ENCODE measurements at places on chromosomes 12 and 14.

DNA sequence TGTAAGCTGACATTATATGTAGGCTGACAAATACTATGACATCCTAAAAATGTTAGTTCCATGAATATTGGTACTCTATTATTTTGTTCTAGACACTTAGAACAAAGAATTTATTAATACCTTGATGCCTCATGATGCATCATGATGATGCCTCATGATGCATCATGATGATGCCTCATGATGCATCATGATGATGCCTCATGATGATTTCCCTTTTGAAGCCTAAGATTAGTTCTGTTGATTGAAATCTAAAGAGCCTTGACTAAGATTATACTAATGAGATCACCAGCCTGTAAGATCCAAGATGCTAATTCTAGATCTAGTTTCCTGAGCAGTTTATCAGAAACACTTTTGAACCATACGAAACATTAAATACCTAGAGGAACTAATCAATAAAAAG is 4.6 kb upstream of the CEP128 start:
- no peak for DNase-seq

DNA sequence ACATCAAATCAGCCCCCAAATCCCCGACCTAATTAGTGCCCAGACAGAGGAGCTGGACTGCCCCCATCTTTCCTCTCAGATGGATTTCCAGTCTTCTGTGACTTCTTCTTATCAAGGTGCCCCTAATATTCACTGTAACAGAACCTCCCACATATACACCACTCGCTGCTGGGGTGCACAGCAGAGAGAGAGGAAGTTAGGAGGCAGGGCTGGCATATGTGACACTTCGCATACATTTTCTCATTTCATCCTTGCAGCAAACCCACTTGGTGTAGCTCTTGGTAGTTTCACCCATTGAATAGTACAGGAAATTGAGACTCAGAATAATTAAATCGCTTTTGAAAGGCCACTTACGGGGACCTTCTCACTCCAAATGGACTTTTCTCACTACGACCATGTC is 56.5 kb upstream of the CCND2 start:
- DNase-seq, result no peak

DNA sequence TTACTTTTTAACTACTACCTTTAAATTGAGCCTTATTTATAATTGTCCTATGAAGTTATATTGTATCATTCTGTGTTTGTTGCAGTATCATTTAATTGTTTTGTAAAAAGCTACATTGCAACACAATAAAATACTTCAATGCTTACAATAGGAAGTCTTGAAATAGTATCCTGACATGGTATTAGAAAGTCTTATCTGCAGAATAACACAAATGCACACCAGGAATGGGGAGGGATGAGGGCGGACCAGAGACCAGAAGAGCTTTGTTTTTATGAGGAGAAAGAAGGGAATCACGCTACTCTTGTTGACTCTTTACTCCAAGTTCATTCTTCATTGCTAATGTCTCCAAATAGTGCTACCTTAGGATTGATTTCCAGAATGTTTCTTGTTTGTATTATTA is 120.2 kb downstream of the MON2 start:
- no peak for DNase-seq

DNA sequence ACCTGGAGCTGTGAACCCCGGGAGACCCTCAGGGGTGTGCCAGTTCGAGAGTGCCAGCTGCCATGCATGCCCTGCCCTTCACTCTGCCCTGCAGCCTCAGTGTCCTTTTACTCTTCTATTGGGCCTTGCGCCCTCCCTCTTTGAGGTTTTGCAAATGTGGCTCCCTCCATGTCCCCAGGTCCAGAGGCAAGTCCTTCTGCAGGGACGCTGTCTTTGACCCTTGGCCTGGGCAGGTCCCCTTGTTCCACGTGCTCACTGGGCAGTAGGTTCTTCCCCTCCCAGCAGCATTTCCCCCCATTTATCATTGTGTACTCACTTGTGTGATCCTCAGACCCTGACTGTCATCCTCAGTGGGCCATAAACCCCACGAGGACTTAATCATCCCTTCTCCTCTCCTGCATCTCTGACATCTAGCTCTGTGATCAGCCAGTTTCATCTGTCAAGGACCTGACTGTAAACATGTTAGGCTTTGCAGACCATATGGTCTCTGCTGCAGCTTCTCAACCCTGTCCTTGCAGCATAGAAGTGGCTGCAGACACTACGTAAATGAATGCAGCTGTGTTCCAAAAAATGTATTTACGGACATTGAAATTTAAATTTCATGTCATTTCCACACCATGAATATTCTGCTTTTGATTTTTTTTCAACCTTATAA is 36.6 kb downstream of the TSPAN9 start:
- DNase-seq, result no peak

- no peak for DNase-seq
Observed at GRCh38 chr12:65039301-65039700, 81.8 kb downstream of the WIF1 start.

- DNase-seq, result no peak
Observed at GRCh38 chr14:36020120-36021029, 156.1 kb downstream of the PTCSC3 start.

DNA sequence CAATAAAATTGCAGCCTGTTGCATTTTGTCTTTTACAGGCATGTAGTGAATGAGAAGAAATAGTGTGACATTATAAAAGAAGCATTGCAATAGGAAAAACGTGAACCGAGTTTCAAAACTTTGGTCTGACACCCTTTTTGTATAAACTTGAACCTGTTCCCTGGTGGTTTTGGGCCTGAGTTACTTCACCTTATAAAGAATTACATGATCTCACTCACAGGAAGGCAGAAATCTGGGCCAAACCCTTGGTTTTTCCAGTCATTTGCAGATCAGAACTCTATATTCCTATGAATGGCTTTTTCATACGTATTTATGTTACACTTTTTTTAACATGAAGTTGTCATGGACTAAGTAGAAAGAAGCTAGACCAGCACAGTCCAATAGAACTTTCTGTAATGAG is 138.5 kb upstream of the FLRT2 start:
- DNase-seq, result no peak

GRCh38 chr12:47534695-47535094 is 171.1 kb downstream of the RPAP3 start:
- DNase-seq, result no peak

DNA sequence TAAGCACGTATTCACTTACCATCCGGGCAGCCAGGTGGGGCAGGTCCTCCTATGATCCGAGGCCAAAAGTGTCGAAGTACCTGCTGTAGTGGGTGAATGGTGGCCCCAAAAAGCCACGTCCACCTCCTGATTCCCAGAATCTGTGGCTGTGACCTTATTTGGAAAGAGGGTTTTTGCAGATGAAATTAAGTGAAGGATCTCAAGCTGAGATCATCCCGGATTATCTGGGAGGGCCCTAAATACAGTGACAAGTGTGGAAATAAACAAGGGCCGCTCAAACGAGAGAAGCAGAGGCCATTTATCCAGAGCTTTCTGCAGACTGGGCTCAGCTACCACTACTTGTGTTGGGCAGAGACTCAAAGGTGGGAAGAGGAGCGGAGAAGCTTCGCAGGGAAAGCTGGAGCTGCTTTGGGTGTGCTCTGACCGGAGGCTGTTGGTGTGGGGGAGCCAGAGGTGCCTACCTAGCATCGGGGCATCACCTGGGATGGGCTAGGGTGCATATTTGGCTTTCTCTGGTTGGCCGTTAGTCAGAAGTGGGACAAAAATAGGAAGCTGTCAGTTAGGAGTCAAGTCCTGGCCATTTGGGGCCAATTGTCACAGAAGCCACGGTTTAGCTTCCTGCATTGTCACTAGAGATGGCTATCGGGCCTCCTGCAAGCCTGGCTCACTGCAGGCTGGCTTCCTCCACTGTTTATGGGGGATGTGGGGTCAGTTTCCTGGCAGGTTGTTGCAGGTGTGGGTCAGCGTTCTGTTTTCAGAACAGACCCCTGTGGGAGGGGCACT is 27.8 kb upstream of the DLK1 start:
- DNase-seq, result no peak

DNA sequence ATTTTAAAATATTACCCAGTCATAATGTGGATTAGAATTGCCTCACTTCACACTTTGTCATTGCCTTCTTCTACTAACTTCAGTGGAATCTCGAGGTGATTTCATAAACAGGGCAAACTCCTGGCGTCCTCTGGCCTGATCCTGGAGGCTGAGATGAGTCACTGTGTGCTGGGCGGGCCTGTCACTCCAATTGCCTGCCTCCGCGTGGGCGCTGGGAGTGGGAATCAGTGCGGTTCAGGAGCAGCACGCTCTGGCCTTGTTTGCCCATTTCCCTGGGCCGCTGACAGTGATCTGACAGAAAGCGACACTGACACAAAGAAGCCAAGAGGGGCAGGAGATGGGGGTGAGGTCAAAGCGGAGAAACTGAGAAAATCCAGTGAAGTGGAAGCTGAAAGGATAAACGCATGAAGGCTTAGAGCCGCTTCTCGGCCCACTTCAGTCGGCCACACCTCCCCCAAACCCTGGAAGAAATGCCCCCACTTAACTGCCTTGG is 29.7 kb downstream of the LGR5 start:
- DNase-seq, result no peak

DNA sequence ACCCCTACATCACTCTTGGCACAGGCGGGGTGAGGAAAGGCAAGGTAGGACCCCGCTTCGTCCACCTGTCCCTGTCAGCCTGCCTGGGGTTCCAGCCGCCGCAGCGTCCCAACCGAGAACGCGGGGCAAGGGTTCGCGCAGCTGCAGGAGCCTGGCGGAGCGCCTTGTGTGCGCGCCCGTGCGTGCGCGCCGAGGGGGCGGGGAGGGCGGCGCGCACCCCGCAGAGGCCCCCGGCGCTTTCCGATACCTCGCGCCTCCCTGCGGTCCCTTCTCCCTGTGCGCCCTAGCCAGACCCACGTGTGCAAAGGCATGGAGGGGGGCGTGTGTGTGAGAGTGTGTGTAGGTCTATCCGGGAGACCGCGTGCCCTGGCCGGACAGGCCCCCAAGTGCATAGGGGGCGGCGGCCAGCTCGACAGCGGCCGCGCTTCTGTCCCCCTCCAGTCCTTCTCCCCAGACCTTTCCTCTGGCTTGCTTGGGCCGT is 122.4 kb downstream of the TSPAN9 start:
- DNase-seq, result no peak

- DNase-seq, result no peak
Observed at GRCh38 chr14:105484069-105484996, 2.4 kb upstream of the CRIP1 start.
